ENCODE measurements at places on chromosomes 2 and 18.

GRCh38 chr2:145095641-145096435, 575.9 kb upstream of the ZEB2 start:
- DNase-seq = peak; percentile 71

DNA sequence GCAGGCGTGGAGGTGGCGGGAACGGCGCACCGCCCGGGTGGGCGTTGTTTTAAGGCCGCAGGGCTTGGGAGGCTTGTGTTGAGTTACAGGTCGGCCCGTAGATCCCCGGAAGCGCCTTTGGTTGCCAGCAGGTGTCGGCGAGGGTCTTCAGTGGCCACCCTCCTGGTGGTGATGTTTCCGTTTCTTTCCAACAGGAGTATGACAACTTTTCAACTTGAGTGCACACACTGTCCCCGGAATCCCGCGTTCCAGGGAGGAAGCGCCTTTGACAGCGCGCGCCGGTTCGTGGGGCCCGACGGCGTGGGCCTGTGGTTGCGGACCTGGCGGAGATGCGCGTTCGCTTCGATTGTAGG, 1.0 kb upstream of the HDAC4 start:
- DNase-seq = peak; percentile 64

DNA sequence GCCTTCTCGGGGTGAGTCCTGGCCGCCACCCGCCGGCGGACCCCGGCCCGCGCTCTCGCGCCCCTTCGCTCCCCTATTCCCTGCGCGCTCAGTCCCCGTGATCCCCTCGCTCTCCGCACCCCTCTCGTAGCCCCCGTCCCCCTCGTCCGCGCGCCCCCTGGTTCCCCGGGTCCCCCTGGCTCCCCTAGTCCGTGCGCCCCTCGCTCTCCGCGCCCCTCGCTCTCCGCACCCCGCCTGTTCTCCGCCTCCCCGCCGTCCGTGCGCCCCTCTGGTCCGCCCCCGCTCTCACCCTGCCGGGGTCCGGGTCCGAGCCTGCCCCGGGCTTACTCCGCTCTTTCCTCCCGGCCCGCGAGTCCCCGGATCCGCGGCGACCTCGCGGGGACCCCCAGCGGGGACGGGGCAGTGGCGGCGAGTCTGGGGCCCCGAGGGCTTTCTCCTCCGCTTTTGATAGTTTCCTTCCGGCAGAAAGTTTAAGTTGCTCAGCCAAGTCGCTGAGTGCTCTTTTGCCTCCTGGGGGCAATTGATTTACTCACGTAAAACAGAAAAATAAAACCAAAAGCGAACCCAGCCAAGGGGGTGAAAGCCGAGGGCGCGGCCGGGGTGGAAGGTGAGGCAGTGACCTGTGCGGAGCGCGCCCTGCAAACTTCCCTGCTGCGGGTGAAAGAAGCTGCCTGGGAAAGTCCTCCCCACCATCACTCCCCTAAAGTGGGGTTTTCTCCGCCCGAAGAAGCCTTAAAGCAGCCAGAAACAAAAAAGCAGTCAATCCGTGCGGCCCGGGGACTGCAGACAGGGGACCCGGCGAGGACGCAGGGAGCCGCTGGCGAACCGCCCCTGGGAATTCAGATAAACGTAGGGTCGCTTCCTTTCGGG, 568 bp downstream of the RAB31 start:
- DNase-seq = peak; percentile 56

DNA sequence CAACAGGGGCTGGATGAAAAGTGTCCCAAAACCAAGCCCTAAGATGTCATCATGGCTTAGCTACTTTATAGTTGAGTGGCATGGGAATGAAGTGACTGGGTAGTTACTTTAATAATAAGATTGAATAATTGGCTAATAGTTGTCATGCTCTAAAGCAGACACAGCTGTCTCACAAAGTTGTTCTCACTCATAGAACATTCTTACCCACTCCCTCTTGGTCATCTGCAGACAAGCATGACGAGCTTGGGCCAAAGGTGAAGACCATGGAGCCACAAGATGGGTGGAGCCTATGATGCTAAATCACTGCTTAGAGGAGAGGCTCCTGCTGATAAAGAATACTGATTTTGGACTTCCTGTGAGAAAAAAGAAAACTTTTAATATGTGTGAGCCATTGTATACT, 62.4 kb upstream of the MMADHC start:
- peak; percentile 48 for DNase-seq

- no peak for DNase-seq
Observed at GRCh38 chr2:39470580-39470979, 33.5 kb upstream of the MAP4K3 start.

All from foreskin fibroblast (primary cell).